Activated effector memory CD4-positive, alpha-beta T cell treated with anti-CD3 and anti-CD28 coated beads, Interleukin-2, amount 50 U/mL, for 16 hours (primary cell): ENCODE measurements at places on chromosomes 5 and 9.

DNA sequence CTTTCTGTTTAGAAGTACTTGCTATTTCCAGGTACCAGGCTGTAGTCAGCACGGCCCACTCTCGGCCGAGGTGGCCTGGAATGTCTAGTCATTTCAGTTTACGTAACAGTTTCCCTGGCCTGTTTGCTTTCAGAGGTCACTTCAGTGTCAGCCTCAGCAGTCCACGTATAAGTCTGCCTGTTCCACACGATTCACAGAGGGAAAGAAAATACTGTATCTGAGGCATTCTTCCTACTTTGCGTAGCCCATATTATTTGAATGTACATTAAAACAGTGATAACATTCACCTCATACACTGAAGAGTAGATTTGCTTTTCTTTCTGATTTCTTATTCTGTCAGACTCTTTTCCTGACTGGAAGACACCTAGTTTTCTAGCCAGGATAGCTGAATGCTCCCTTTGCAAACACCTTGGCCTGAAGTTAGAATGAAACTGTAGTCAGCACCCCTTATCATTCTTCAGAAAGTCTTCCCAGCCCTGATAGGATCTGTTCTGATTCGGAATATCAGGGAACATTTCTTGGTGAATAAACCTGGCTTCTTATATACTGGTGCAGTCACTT lies 140.9 kb downstream of the AOPEP start:
- DNase-seq: no peak

DNA sequence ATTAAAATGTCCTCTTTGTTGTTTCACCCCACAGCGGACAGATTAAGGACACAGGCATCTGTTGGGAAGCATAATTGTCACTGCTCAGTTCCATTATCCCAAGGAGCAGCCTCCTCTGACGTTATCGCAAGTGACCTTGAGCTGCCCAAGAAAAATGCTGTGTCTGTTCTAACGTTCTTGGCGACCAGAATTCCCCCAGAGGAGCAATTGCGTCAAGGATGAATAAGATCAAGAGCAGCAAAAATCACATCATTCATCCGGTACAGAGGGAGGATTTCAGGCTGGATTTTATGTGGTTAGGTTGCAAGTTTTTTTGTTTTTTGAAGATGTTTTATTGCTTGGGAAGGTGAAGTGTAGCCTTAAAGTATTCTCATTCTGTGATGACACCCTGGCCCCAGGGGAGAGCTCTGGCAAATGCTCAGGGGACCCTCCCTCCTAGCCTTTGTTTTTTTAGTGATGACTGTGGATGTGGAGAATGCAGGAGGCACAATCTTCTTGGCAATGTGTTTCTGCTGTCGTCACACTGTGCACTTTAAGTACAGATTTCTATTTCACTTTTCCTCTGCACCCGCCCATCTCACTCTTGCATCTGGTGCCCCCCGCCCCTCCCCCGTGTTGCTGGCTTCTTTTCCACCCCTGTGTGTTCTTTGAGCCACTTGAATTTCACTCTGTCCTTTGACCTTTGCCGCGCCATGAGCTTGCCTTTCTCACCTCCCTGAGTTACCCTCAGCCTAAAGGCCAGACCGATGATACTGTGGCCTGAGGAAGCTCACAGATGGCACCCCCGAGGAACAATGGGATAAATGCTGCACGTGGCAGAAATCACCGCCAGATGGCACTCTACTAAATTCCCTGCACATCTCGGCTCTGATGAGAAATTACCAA lies 308.5 kb downstream of the RAB3C start:
- DNase-seq: peak; percentile 84

DNA sequence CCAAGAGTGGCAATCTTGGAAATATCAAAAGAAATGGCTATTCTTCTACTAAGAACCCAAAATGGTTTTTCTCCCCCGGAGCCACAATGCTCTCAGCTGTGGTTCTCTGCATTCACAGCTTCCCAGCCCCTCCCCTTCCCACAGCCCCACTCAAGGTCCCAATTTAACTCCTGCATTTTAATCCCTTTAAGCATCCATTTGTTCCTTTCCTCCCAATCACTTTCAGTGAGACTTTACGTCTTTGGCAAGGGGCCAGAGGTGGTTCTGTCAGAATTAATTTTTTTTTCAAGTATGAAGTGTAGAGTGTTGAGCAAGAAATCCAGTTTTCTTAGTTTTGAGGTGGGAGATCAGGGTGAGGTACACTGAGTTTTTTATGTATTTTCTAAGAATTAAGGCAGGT lies 256.9 kb downstream of the GLIS3 start:
- no peak for DNase-seq

- DNase-seq: no peak
These were observed 6.7 kb downstream of the CORO2A start for GRCh38 chr9:98185611-98186171.

- DNase-seq: no peak
These were observed 130.3 kb downstream of the RGS3 start for GRCh38 chr9:113593682-113594281.

DNA sequence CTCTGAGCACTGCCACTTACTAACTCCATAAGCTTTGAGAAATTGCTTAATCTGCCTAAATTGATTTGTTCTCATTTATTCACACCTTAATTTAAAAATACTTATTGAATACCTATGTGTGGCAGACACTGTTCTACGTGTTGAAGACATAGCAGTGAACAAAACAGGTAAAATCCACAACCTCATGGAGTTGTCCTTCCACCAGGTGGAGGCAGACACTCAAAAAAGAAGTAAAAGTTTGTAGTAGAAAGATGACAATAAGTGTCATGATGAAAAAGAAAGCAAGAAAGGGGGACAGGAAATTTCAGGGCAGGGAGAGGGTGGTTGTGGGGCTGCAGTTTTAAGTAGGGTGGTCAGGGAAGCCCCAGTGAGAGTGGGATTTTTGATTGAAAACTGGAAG lies 94.9 kb downstream of the SREK1 start:
- no peak for DNase-seq

- no peak for DNase-seq
These were observed 203.3 kb upstream of the TARS1 start for GRCh38 chr5:33237471-33237870.

- DNase-seq: no peak
These were observed 65.7 kb upstream of the ANKH start for GRCh38 chr5:14937254-14937653.

DNA sequence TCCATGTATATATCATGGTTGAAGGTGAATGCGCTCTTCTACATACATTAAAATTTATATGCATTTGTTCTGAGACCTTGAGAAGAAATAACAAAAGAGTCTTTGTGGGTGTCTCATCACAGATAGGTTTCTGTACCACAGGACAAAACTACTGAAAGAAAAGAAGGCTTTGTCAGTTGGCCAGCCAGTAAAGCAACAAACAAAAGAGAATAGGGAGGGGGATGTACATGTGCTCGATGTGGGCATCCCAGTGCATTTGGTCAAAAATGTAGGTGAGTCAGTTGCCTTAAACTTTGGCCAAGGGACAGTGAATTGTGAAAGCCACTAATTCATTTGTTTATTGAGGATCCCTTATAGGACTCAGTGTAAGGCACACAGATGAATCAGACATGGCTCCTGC lies 13.3 kb downstream of the RBM18 start:
- no peak for DNase-seq

- DNase-seq: peak; percentile 80
These were observed 123.6 kb downstream of the PALM2AKAP2 start for GRCh38 chr9:109903515-109904138.

GRCh38 chr9:72360324-72360723 lies 4.7 kb downstream of the ZFAND5 start:
- no peak for DNase-seq

GRCh38 chr5:139698490-139699146 lies 50.5 kb downstream of the CXXC5 start:
- DNase-seq: no peak
